ENCODE measurements at places on chromosomes 2 and 18.

GRCh38 chr18:58502628-58503027 is 126.3 kb downstream of the ALPK2 start:
- DNase-seq, result no peak

DNA sequence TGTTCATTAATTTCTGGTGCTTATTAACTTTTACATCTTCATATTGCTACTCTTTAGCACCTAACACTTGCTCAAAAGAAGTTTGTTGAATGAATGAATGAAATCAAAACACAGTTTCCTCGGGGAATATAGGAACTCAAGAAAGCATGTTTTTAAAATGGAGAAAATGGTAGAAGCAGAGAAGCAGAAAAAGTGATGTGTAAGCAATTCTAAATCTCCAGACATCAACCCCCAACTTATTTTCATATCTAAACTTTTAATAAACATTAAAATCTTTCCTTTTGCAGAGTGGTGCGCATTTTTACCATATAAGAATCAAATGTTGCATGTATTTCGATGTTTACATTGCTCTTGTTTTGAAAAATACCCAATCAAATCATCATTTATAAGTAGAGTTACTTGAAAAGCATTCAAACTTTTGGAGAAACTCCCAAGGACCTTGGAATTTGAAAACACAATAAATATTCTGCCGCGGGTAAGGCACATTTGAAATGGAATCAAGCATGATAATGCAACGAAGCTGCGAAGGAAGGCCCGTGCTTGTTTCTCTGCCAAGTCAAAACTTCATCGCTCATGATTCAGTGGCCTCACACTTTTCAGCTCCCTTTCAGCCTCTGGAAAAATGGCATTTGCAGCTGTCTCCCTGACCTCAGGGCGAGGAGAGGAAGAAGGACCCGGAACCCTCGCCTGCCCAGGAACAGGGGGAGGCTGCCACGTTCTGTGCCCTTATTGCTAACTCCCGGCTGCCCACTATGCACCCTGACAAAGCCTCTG is 26.7 kb upstream of the SMIM21 start:
- DNase-seq, result no peak

DNA sequence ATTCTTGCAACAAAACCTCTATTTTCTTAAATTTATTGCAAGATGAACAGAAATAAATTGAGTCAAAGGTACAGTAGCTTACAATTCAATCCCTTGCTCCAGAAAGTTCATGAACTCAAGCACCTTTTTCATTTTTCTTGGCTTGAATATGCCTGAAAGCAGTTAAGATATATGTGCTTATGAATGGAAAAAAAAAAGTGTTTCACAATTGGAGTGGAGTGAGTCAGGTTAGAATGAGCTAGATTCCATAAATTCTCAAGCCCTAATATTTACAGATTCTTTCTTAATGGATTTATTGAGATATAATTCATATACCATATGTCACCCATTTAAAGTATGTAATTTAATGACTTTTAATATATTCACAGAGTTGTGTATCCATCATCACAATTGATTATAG is 39.6 kb upstream of the NEMP2 start:
- no peak for DNase-seq

- DNase-seq, result no peak
Measured at GRCh38 chr2:214801068-214801467, 8.4 kb downstream of the BARD1 start.

GRCh38 chr18:23462876-23463275 is 9.8 kb downstream of the RIOK3 start:
- DNase-seq, result no peak

DNA sequence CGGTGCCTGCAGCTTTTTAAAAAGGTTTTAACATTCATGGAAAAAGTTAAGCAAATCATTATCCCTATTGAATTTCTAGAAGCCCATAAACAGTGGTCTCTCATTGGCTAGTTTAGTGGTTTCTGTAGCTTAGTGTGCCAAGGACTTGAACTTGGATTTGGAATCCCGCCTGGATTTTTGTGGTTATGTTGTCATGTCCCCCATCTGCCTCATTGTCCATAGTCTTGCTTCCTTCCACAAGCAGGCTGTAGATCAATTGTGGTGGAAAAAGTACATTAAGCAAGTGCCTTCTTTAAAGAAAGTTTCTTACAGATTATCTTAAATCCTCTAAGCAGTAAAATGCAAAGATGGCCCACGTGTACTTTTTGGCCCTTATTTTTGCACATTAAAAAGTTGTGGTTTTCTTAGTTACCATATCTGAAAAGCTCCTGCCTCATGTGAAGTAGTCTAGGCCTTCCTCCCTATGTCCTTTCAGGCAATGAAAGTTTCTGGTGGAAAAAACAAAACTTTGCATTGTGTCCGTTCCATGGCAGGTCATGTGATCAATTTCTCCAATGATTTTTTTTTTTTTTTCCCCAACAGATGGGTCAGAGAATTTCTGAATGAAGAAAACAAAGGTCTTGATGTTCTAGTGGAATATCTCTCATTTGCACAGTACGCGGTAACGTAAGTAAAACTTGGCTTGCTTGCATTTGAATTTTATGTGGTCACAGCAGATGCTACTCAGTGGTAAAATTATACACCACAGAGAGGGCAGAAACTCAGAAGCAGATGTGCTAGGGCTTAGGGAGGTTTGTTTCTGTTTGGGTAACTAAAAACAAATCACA is 158.9 kb downstream of the PRPF40A start:
- no peak for DNase-seq

- no peak for DNase-seq
Measured at GRCh38 chr2:3198119-3198518, 179.5 kb downstream of the EIPR1 start.

- DNase-seq, result no peak
Measured at GRCh38 chr2:223563462-223563861, 38.7 kb downstream of the SCG2 start.
